ENCODE measurements at places on chromosomes 3 and 15.
A peak's percentile ranks its signal among the peaks of the same experiment; 100 is the strongest.

GRCh38 chr15:85707519-85708338, 87.0 kb downstream of the KLHL25 start:
- no peak for DNase-seq

GRCh38 chr15:73038220-73038619, 14.0 kb upstream of the NEO1 start:
- no peak for DNase-seq

DNA sequence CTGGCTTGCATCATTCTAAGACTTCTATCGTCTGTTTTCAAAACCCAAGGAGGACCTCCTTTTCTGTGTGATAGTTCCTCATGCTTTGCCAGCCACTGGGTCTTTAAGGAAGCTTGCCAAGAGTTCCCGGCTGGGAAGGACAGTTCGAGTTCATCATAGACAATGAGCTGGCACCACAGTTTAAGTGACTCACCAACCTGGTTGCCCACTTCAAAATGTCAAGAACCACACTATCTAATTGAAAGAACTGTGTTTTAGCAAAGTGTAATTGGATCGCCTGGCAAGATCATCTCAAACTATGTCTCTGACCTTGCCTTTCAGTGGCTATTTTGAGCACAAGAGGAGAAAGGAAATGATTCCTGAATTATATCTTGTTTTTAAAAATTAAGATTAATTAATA, 27.9 kb downstream of the SOX2 start:
- DNase-seq, result no peak

DNA sequence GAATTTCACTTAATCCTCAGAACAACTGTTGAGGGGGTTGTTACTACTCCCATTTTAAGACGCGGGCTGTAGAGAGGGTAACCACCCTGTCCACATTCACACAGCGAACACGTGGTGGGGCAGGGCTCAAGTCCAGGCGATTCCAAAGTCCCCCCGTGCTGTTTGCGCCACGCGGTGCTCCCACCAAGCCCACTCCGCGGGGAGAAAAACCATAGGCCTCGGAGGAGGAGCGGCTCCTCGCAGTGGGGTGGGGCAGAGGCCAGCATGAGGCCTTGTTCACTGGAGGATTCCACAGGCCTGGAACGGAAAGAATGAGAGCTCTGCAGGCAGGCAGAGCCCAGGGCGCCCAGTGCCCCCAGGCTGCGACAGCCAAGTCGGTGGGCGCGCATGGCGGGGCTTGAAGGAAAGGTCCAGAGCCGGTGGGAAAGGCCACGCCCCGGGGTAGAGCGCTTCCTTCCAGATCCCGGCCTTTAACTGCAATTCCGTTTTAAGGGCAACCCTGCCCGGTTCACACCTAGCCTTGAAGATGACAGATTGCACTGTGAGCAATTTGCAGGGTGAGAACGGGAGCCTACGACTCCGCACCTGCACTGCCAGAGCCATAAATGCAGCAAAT, 161.8 kb upstream of the TBL1XR1 start:
- DNase-seq, result peak; percentile 38

DNA sequence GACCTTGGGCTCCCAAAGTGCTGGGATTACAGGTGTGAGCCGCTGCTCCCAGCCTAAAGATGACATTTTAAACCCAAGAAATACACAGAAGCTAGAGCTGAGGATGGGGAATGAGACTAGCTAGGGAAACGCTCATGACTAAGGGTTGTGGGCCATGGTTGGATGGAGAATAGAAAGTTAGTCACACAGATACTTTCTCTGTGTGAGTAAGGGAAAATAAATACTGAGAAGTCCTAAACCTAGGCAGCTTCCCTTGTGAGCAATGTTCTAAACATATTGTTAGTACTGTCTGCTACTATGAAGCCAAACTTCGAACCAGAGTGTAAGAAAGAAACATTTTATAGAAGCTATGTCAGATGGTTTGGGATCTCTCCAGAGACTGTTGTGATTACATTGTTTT, 304.8 kb upstream of the STAC start:
- no peak for DNase-seq

GRCh38 chr15:23648920-23649515, 1.4 kb upstream of the MAGEL2 start:
- DNase-seq, result no peak

GRCh38 chr3:130465521-130465920, 51.5 kb upstream of the COL6A6 start:
- DNase-seq, result no peak

GRCh38 chr3:5010706-5011554, 31.7 kb downstream of the BHLHE40 start:
- no peak for DNase-seq

DNA sequence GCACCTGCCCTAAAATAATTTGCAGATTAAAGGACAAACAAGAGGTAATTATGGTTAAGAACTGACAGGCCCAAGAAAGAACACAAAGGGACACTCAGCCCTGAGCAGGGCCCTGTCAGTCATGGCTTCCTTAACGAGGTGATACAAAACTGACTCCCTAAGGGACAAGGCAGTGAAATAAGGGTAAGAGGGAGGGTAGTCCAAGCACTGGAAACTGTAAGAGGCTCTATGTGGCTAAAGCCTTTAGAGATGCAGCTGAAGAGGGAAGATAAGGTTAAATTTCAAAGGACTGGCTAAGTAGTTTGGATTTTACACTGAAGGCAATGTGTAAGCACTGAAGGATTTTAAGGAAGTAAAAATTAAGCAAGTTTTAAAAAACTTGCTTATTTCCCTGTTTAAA, 3.9 kb downstream of the ATR start:
- no peak for DNase-seq

DNA sequence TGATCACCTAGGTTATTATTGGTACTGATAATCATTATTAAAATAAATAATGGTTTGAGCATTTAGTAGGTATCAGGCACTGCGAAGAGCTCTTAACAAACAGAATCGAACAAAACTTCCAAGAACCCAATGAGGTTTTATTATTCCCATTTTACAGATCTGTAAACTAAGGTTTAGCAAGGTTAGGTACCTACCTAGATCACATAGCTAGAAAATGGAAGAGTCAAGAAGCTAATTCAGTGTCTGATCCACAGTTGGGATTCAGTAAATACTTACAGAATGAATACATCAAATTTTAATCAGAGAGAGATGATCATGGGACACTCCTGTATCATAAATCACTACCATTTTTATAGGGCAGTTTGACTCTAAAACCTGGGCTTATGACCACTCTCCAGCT, 15.5 kb downstream of the GJD2 start:
- no peak for DNase-seq

- no peak for DNase-seq
Measured at GRCh38 chr3:20561166-20561565, 375.2 kb upstream of the SGO1 start.

- DNase-seq, result no peak
Measured at GRCh38 chr3:193545304-193545703, 9.4 kb downstream of the ATP13A4 start.

DNA sequence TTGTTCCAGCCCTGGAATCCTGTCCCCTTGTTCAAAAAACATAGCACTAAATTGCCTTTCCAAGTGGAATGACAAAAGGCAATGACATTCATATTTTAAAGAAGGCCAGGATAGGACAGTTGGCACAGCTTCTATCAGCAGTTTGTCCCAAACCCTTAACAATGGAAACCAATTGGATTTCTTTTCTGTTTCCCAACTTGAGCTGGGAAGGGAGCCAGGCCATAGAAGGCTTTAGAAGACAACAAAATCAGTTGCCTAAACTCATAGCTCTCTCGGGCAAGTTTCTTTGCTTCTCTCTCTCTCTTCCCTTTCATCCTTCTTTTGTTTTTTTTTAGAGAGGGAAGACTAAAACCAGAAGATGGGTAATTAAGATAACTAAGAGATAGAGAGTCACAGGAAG, 227.7 kb upstream of the TPRG1 start:
- no peak for DNase-seq

DNA sequence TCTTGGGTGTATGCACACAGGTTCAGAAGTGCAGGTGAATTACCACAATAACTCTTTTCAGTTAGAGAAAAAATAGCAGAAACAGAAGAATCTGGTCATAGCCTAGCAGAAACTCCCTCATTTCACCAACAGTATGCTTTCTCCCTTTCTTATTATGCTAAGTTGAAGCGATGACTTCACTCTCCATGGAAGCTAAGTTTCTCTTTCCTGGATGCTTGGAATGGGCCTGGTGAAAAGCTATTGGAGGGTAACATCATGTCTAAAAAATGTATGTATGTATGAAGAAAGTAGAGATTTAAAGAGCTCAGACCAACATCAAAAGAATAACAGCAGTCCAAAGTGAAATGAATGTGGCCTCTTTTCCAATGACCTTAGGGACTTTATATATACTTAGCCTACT, 145.5 kb downstream of the TIGIT start:
- DNase-seq, result no peak

GRCh38 chr3:114566162-114566755, 272.4 kb downstream of the TIGIT start:
- no peak for DNase-seq

DNA sequence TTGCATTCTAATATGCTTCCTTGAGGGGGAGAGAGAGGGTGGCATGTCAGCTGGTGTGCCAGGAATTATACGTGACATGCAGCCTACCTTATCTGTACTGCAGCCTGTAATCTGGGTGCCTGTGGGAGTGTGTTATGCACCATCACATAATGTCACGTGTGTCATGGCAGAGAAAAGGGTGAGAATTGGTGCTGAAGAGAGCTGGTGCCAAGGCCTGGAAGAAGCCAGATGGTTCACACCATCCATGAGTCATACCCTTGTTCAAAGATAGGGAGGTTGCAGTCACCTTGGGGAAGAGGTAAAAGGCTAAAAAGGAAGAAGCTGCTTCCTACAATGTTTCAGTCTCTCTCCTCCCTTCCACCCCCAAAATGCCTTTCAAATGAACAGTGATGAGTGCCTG, 5.3 kb downstream of the BRPF1 start:
- no peak for DNase-seq

DNA sequence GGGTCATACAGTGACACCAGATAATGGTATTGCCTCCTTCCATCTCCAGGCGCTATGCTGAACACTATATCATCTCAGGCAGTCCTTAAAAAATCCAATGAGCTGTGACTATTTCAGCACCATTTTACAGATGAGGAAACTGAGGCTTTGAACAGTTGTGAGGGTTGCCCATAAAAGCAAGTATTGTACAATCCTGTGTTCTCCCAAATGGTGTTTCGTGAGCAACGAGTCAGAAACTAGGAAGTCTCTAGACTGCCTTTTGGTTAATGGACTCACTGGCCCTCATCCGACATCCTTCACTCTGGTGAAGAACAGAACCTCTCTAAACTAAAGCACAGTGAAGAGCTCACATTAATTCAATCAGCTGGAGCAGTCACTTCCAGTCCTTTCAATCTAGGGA, 61.8 kb downstream of the ATP8B4 start:
- DNase-seq, result no peak

- no peak for DNase-seq
Measured at GRCh38 chr3:38988955-38989354, 62.8 kb downstream of the SCN11A start.

- DNase-seq, result no peak
Measured at GRCh38 chr15:35243758-35244157, 158.7 kb upstream of the NANOGP8 start.

DNA sequence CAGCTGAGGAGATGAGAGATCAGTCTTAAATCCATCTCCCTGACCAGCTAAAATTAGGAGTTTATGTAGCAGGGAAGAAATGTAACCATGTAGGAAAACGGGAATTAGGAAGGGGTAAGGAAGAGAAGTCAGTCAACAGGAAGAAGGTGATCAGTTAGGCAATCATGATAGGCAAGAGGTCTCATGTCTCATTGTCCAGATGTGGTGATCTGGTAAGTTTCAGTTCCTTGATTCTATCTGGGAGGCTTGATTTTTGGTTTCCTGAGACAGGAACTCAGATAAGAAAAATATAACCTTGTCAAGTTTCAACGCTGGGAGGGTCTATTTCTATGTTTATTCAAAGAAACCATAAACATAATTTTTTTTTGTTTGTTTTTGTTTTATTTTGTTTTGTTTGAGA, 40.3 kb upstream of the TBC1D5 start:
- no peak for DNase-seq

GRCh38 chr15:83569341-83569740, 84.6 kb upstream of the ADAMTSL3 start:
- DNase-seq, result no peak

- DNase-seq, result no peak
Measured at GRCh38 chr15:71106802-71107500, 8.3 kb upstream of the THSD4 start.

DNA sequence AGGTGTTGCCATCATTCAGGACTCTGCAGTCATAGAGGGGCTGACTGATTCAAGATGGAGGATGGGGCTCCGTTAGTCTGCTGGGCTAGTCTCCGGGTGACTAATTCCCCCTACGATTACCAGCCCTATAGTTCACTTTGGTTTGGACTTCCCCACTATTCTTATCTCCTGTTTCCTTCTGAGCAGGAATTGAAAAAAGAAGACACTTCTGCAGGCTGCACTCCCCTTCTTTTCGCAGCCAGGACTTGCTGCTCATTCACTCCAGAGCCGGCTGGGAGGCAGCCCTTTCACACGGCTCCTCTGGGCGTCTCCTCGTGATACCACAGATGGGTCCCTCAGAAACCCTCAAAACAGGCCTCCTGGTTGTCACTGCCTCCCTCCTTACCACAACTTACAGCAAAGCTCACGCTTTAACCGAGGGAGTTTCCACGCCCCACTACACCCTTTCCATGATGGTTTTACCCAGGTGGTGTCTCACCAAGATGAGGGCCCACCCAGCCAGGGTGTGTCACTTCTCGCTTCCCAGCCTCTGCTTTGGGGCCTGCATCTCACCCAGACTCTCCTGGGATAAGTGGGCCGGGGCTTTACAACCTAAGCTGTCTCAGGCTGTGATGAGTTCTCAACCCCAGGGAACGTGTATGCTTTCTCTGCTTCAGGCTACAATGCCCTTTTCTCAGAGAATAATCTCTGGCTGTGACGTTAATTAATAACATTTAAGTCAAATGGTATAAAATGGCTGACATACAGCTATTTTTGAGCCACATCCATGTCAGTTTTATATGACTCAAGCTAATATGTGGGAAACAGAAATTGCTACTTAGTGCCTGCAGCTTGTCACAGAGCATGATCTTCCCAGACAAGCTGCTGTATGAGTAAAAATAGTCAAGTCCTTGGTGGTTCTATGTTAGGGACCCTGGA, 11.9 kb downstream of the CX3CR1 start:
- peak; percentile 56 for DNase-seq

All from naive thymus-derived CD8-positive, alpha-beta T cell (primary cell).